ENCODE measurements at places on chromosomes 2 and 18.

- H3K4me3 ChIP-seq: no peak overlapping the region
- no peak overlapping the region for H3K27ac ChIP-seq
- DNase-seq: no peak
- no peaks in the 10 kb centered on the region for H3K4me1 ChIP-seq
Observed at GRCh38 chr2:199757233-199757870, 93.6 kb downstream of the FTCDNL1 start.

- no peak overlapping the region for H3K27ac ChIP-seq
- DNase-seq: no peak
- H3K4me3 ChIP-seq: no peak overlapping the region
- no peaks in the 10 kb centered on the region for H3K27me3 ChIP-seq
- H3K4me1 ChIP-seq: no peaks in the 10 kb centered on the region
Observed at GRCh38 chr2:170009209-170009608, 168.7 kb upstream of the MYO3B start.

- no peaks in the 10 kb centered on the region for H3K4me1 ChIP-seq
- no peak overlapping the region for H3K27ac ChIP-seq
- no peak for DNase-seq
Observed at GRCh38 chr18:35180455-35180854, 60.4 kb upstream of the ZNF397 start.

DNA sequence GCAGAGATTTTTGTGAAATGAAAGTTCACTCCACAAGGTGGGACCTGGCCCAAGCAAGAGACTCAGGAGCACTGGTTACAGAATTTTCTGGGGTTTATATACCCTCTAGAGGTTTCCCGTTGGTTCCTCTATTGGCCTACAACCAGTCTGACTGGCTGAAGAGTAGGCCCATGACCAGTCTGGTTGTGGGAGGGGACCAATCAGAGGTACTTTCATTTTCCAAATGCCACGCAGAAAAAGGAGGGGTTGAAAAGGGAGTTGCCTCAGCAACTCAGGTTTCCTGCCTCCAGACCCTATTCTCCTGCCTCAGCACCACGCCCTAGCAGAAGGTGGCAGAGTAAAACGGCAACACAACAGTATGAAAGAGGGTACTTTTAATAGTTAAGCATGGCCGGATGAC, 98.4 kb downstream of the COLEC12 start:
- H3K36me3 ChIP-seq: no peaks in the 10 kb centered on the region
- H3K27me3 ChIP-seq: no peaks in the 10 kb centered on the region
- H3K4me3 ChIP-seq: no peak overlapping the region
- H3K27ac ChIP-seq: no peak overlapping the region
- H3K4me1 ChIP-seq: peaks cover 8% of the 10 kb centered on the region
- no peak for DNase-seq

DNA sequence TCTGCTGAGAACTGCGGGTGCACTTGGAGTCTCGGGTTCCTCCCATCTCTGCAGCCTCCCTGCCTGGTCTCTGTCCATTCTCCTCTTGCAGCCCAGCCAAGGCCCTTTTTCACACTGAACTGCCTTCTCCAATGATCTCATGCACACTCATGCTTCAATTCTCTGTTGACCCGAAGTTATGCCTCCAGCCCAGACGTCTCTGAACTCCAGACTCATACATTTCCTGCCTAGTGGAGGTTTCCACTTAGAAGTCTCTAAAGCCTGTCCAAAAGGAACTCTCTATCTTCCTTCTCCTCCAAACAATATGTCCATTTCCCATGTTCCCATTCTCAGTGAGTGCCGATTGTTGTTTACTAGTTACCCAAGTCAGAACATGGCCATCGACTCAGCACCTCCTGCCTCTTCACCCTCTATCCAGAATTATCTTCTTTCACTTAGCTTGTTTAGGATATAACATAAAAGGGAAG, 155.2 kb downstream of the IRS1 start:
- H3K4me1 ChIP-seq: no peaks in the 10 kb centered on the region
- no peak overlapping the region for H3K27ac ChIP-seq
- no peak overlapping the region for H3K4me3 ChIP-seq

Data from pancreas (tissue), 10 donors.